ENCODE measurements at places on chromosomes 4 and X.
A peak's percentile ranks its signal among the peaks of the same experiment; 100 is the strongest.

DNA sequence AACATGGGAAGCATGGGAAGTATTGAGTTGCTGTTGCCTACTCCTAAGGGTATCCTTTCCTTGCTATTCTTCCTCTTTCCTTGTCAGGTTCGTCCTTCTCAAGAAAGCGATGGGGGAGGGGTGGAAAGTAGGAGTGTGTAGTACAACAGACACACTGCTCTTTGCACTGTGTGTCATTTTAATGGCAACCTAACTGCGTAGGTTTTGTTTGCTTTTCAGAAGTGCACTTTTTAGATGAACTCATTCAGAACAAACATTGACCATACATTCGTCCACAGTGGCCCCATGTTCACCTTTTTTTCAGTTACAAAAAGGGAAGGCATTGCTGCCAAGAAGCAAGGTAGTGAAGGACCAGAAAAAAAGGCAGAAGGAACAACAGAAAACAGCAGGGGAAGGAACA lies 10.2 kb upstream of the YIPF6 start:
- DNase-seq = no peak

- DNase-seq = peak; percentile 73
Measured at GRCh38 chr4:142339053-142339452, 507.0 kb downstream of the INPP4B start.

- no peak for DNase-seq
Measured at GRCh38 chr4:186204686-186205085, 13.3 kb downstream of the CYP4V2 start.

DNA sequence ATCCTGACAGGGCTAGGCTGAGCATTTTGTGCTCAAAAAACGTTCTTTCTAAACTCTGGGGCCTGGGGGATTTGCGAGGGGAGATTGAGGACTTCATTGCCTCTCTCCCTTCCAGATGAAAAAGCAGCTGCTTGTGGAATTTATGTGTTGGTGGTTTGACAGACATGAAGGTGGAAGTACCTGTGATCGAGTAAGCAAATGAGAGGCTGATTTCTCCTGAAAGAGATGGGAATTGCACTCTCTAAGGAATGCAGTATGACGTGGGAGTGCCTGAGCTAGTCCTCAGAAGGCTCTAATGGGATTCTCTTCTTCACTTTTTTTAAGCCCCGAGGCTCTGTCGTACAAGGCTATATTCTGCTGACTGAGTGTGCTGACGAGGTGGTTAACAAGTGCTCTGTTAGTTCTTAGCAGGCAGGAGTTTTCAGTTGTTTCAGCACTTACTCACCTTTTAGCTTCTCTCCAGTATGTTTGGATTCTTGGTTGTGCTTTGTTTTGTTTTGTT lies 426.8 kb upstream of the CNKSR2 start:
- DNase-seq = no peak

DNA sequence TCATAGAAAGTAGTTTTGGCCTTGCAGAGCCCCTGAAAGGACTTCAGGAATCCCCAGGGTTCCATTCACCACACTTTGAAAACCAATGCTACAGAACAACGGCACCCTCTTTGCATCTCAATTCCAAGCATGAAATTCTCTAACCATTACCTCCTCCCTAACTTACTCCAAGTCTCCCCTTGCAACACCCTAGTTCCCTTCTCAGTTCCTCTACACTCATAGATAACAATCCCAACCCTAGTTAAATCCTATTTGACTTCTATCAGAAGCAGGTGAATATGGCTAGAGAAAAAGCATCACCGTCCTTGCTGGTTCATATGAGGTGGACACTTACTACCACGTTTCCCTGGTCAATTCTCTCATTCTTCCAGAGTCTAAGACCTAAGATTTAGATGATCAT lies 2.4 kb downstream of the RCHY1 start:
- no peak for DNase-seq

Data from NCI-H1930 (cell line).